Chondrocyte (in vitro differentiated cells): ENCODE measurements at places on chromosomes 3 and 15. TPM values are rescaled to one million over a fixed set of nuclear protein-coding genes. Genes with fewer than 3 reads are reported as not detected.

DNA sequence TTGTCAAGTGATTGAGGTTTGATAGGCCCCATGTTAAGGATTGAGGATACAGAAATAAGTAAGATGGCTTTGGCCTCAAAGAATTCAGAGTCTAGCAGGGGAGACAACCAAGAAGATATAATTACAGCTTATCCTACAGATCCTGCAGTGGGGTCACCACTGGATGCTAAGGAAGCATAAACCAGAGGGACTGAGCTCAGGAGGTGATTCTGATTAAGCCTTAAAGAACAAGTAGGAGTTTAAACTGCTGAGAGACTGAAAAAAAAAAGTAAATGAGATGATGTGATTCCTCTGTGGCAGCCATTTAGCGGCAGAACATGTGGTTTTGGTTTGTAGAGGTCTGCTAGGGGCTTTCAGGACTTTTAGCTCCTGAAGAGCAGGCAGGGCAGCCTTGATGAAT is 72.1 kb upstream of the ROPN1 start:
- H3K4me1 ChIP-seq: peaks cover 8% of the 10 kb centered on the region
- H3K27me3 ChIP-seq: no peaks in the 10 kb centered on the region
- H3K4me3 ChIP-seq: no peak overlapping the region
- DNase-seq: no peak
- H3K27ac ChIP-seq: no peak overlapping the region
- no peaks in the 10 kb centered on the region for H3K36me3 ChIP-seq

DNA sequence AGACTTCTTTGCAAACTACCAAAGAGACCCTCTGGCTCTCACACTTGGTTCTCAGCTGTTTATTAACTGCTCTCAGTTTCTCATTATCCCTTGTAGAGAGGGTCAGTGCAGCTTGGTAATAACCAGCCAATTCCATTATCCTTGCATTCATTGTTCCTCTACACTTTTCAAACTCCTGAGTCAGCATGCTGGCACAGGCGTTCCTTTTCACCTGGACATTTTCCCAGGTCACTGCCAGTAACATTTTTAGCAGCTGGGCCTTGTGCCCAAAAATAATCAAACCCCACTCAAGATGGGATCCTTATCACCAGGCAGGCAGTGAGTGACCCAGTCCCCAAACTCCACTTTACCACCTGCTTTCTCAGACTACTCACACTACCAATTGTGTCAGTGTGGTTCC is 4.8 kb upstream of the SUMF1 start:
- peaks cover 19% of the 10 kb centered on the region for H3K4me1 ChIP-seq
- no peak overlapping the region for H3K27ac ChIP-seq
- no peak overlapping the region for H3K4me3 ChIP-seq

DNA sequence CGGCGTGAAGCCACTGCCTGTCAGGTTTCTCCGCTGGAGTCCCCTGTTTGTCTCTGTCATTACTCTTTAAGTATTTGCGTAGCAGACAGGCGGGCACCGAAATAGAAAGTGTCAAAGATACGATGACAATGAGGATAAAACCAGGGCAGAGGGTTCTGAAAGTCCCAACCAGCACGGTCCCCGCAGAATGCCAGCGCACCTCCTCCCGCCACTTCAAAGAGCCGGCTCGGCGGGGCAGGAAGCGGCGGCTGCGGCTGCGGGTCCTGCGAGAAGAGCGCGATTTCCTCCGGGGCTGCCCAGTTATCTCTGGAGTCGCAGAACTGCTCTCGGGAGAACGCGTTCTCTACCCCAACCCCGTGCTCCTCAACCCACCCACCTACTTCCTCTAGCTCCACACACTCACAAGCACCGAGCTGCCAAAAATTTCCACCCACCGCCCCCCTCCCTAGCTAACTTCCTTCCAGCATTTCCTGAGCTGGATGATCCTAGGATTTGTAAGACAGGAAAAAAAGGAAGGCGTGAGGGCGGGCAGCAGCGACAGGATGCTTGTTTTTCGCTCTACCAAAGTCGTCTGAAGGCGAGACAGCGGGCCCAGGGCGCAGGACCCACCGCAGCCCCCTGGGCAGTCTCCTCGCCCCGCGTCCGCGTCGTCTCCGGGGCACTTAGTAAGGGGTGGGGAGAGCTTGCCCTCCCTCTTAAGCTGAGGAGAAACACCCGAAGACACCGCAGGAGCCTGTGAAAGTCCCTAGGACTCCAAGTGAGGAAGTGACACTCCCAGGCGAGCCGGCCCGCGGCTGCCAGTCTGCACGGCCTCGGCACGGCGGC is at the start of gene ARHGAP31:
Gene ARHGAP31 (plus strand): TSS at position 513 of the 825 bp plus-strand sequence. CDS start 522 bp downstream, outside the sequence.
- H3K4me3 ChIP-seq: peak within 1 kb of the TSS; percentile 89
- no peaks in the 10 kb centered on the region for H3K27me3 ChIP-seq
- peaks cover 1% of the 10 kb centered on the region for H3K36me3 ChIP-seq
- peak; percentile 90 for DNase-seq
- peak within 1 kb of the TSS; percentile 95 for H3K27ac ChIP-seq
- H3K4me1 ChIP-seq: peaks cover 52% of the 10 kb centered on the region

GRCh38 chr3:26099692-26100091 is 309.8 kb downstream of the OXSM start:
- no peak overlapping the region for H3K4me3 ChIP-seq
- H3K27me3 ChIP-seq: no peaks in the 10 kb centered on the region
- H3K4me1 ChIP-seq: peaks cover 23% of the 10 kb centered on the region
- no peak overlapping the region for H3K27ac ChIP-seq

GRCh38 chr3:49469037-49469935 is 781 bp upstream of the DAG1 start:
- H3K27me3 ChIP-seq: no peaks in the 10 kb centered on the region
- peaks cover 34% of the 10 kb centered on the region for H3K4me1 ChIP-seq
- peak overlapping the region; percentile 79 for H3K4me3 ChIP-seq
- DNase-seq: peak; percentile 95
- H3K27ac ChIP-seq: peak overlapping the region; percentile 98
- peaks cover 2% of the 10 kb centered on the region for H3K36me3 ChIP-seq

DNA sequence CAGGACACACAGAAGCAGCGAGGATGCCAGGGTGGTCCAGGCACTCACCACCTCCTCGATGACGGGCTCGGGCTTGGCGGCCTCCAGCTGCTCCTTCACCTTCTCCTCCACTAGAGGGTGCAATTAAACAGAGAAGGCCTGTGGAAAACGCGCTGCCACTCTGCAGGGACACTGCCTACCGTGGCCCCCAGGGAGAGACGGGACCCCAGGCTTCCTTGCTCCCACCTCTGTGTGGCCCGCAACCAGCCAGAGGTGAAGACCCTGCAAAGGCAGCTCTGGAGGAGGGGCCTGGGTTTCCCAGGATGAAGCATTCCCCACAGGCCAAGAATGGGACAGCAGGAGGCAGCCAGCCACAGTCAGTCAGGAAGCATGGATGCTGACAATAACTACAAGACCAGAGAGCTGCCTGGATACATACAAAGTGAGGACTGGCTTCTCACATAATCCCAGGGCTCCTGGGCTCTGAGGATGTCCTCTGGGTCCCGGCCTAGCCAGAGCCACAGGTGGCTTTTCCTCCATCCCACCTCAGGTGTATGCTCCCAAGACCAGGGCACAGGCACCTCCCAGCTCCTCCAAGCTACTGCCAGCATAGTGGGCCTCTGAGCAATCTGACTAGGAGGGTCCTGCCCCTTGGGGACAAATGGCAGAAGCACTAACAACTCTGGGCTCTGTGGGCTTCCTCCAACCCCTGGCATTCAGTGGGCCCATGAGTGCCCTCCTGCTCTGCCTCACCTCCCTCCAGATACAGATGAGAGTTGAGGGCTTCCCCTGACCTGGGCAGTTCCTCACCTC is 46.2 kb downstream of the PTH1R start:
- peaks cover 29% of the 10 kb centered on the region for H3K36me3 ChIP-seq
- peaks cover 6% of the 10 kb centered on the region for H3K4me1 ChIP-seq
- peak; percentile 87 for DNase-seq
- no peak overlapping the region for H3K27ac ChIP-seq
- no peaks in the 10 kb centered on the region for H3K27me3 ChIP-seq
- H3K4me3 ChIP-seq: no peak overlapping the region

DNA sequence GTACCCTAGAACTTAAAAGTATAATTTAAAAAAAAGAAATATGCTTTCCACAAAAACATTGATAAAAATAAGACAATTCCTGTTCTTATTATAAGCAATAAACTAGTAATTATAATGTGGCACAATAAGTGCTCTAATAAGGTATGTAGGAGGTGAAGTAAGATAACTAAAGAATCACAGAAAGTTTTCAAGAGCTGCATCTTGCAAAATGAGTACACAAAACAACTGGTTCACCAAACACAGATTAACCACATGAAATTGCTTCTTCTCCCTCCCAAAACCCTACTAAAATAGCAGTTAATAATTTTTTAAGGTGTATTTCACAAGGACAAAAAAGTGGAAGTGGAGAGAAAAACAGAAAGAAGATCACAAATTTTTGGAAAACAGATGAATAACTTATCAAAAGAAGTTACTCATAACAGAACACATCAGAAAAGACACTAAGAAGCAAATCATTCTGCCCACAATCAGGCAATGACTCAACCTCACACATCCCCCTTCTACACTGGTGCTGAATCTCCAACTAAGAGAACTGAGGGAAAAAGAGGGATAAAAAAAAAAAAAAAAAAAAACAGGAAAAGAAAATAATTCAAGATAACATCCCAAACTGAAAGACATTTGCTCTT is 64.2 kb downstream of the TBC1D5 start:
- no peaks in the 10 kb centered on the region for H3K36me3 ChIP-seq
- H3K27ac ChIP-seq: no peak overlapping the region
- peaks cover 10% of the 10 kb centered on the region for H3K4me1 ChIP-seq
- H3K27me3 ChIP-seq: no peaks in the 10 kb centered on the region
- H3K4me3 ChIP-seq: no peak overlapping the region
- no peak for DNase-seq

GRCh38 chr3:122468896-122469533 is 45.7 kb downstream of the KPNA1 start:
- DNase-seq: no peak
- H3K4me1 ChIP-seq: peaks cover 38% of the 10 kb centered on the region
- peaks cover 4% of the 10 kb centered on the region for H3K36me3 ChIP-seq
- no peak overlapping the region for H3K4me3 ChIP-seq

DNA sequence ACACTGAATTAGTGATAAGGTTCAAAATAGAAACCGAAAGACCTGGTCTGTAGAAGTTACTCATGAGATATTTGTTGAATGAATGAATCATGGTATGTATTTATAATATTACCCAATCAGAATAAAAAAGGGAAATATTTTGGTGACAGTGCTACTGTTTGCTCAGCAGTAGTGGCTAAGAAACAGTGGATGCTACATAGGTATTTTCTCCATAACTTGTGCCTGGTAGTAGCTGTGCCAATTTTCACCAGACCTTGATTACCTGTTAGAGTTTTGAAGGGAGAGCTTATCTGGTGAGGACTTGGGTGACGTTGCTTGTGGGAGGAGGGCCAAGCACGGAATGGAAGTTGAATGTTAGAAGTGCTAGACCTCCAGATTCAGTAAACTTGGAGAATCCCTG is 14.3 kb downstream of the LIMD1 start:
- H3K36me3 ChIP-seq: no peaks in the 10 kb centered on the region
- H3K4me1 ChIP-seq: peaks cover 72% of the 10 kb centered on the region
- DNase-seq: no peak
- H3K27ac ChIP-seq: peak overlapping the region; percentile 95

TRPM1 gene
- total RNA-seq: not detected in 3 replicates

TRPC1 gene
- total RNA-seq: 15.1 to 20.1 TPM (median 16.4 TPM) in 3 replicates

KATNBL1 gene
- total RNA-seq: 35.8 to 47.4 TPM (median 42.0 TPM) in 3 replicates

GLDN gene
- 0.29 to 0.41 TPM (median 0.35 TPM) in 3 replicates for total RNA-seq

EPHA3 gene
- total RNA-seq: 0.87 to 1.6 TPM (median 1.2 TPM) in 3 replicates

GATA2 gene
- total RNA-seq: 0.10 to 0.44 TPM in 2 of 3 replicates, not detected in the other
